Esophagus squamous epithelium (tissue), 5 donors: ENCODE measurements at places on chromosomes 6 and 20.

GRCh38 chr6:130602151-130602770 is 224.9 kb upstream of the SMLR1 start:
- DNase-seq, result no peak

GRCh38 chr6:56688521-56688920 is 45.8 kb upstream of the DST start:
- DNase-seq, result no peak

GRCh38 chr6:14488180-14488579 is 370.6 kb downstream of the CD83 start:
- no peak for DNase-seq

DNA sequence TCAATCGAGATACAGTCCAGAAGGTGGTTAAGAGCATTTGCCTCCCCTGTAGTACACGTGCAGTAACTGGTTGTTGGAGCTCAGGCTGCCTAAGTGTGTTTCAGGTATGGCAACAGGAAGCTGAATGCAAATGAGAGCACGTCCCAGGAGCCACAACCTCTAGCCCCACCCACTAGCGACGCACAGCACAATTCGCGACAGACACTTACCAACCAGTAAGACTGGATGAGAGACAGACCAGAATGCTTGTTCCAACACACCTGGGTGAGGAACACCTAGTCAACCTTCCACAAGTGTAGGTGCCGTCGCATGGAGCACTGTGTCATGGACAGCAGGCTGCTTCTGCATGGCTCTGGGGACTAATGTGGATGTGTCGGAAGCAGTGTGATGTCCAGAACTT is 7.2 kb upstream of the SERPINB1 start:
- no peak for DNase-seq

- DNase-seq, result no peak
Measured at GRCh38 chr6:52571099-52571755, 5.6 kb downstream of the TRAM2 start.

GRCh38 chr20:51541189-51542032 is 1.1 kb downstream of the NFATC2 start:
- DNase-seq, result no peak

DNA sequence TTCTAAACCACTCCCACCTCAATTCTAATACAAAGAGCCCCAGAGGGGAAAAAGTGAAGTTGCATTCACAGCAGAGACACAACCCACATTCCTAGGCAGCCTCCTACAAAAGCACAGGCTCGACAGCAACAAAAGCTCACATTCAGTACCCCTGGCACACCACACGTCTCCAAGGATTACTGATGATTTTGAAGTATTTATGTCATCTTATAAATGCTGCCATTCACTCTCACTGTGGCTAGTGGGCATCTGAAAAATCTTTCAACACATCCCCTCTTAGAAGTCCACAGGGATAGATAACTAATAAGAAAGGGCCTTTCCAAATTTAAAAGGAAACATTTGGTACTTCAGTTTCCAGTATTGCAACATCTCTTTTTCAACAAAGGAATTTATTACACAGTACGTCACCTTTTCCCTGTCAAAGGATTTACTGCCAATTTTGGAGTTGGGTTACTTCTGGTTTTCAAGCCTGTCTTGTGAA is 146.7 kb downstream of the TASP1 start:
- DNase-seq, result no peak

- no peak for DNase-seq
Measured at GRCh38 chr6:169190144-169190584, 63.5 kb downstream of the THBS2 start.

DNA sequence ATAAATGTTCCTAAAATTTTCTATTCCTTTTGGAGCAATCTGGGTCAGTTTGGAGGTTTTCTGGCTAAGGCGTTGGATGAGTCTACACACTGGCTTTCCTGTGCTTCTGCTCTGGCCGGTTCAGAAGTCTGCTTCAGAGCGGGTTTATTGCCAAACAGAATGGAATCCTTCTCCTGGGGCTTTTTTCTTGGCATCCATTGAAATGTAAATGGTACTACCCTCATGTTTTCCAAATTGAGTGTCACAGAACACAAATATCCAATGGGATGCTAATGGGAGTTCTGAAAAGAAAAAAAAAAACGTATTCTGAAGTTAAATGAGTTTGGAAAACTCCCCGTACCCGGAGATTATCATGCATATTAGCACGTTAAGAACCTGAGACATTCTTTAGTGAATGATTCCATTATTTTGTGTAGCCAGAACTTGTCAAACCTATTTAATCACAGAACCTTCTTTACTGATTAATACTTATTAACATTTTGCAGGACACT is 930.3 kb downstream of the QKI start:
- no peak for DNase-seq

- no peak for DNase-seq
Measured at GRCh38 chr20:43653966-43654365, 12.9 kb upstream of the MYBL2 start.

DNA sequence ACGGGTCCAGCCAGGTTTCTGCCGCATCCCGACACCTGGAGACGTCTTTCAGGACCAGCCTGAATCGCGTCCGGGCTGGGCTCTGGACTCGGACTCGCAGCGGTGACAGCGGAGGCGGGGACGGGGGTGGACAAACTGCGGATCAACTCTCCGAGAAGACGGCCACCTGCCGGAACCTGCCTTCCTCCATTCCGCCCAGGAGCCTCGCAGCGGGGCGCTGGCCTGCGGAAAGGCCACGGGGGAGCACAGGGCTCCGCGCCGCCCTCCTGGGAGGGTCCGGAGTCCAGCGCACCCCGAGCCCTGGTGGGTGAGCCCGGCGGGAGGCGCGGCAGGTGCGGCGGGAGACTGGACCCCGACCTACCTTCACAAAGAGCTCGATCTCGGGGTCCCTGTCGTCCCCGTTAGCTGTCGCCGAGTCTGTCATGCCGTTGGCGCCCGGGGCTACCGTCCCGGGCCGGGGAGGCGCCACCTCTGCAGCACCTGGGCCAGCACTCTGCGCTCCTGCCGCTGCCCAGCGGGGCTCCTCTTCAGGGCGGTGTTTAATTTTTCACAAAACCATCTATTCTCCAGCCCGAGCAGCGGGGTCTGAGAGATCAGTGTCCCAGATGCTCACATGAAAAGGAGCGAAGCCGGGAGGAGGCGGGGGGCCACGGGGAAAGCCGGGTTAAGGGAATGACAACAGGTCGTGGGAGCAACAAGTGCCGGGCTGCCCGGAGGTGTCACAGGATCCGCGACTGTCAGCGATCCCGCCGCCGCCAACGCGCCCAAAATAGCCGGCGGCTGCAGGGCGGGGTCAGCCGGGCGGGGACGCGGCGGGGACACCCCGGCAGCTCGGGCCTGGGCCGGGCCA is at the start of gene CLIC5:
Gene CLIC5 (minus strand): TSS at position 742 of the 850 bp plus-strand sequence. CDS start 318 bp downstream, at position 424.
- no peak for DNase-seq

GRCh38 chr6:136795386-136795785 is 3.1 kb upstream of the MAP3K5 start:
- DNase-seq, result no peak
